ENCODE measurements at places on chromosomes 1 and 21. TPM values are rescaled to one million over a fixed set of nuclear protein-coding genes. Genes with fewer than 3 reads are reported as not detected.

Gene TSPEAR
- 1.3 TPM for total RNA-seq

DNA sequence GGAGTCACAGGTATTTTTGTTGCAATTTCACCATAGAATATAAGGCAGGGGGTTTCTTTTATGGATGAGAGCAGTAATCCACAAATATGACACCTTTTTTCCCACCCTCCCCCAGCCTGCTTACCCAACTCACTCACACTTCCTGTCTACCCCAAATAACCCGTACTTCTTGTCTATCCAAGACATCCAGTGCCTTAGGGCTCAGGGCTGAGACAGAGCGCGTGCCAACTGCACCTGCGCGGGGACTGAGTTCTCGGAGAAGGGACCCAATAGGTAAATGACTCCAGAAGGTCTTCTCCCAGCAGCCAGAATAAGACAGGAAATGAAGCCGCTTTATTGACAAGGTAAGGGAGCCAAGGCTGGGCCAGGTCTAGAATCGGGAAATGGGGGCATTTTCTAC, 369.1 kb downstream of the SIPA1L2 start:
- no peak for DNase-seq

DNA sequence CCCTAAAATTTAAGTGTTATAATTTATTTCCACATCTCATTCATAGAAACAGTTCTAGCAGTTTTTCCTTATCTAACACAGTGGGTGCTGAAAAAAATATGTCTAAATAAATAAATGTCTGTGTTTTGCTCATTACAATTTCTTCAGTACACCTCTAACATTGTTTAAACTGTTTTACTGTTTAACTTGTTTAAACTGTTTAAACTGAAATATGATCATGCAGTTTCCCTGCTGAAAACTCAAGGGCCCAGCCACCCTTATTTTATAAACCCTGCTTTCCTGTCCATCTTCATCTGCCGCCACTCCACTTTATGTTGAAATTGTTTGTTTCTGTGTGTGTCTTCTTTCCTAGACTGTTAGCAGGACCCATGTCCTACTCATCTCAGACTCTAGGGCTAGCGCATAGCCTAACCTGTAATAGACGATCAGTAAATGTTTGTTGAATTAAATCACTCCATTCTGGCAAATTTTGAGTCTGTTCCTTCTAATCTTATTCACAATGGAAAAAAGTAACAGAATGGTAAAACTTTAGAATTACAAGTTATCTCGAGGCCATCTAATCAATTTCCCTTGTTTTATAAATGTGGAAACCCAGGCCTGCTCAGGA, 9.4 kb upstream of the PIK3C2B start:
- DNase-seq, result no peak

DNA sequence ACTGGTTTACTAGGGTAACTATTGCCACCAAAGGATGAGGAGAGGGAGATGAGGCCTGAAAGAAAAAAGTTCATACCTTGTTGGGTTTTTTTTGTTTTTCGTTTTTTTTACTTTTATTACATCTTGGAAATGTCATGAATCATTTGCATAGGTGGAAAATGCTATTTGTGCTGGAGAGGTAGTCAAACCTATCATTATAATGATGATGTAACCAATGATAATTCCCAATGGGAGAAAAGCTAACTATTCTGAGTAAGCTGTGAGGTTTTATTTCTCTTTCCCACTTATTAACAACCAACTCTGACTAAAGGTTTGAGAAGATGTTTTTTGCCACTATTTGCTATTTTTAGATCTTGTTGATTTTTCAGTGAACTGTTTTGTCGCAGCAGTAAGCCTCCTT, 29.0 kb downstream of the SH3GLB1 start:
- no peak for DNase-seq

Gene CRYZL1
- 15.4 TPM for total RNA-seq

DNA sequence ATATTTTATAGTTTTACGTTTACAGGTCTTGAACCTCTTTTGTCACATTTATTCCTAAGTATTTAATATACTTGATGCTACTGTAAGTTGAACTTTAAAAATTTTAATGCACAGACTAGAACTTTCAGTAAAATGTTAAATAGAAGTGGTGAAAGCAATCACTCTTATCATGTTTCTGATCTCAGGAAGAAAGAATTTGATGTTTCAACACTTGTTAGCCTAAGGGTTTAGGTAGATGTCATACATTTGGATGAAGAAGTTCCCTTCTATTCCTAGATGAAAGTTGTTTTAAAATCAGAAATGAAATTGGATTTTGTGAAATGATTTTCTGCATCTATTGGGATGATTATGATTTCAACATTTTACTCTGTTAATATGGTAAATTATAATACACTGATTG, 63.6 kb upstream of the TTLL7 start:
- DNase-seq, result no peak

GRCh38 chr1:83101406-83101805, 897.5 kb downstream of the TTLL7 start:
- no peak for DNase-seq

Gene ESPN
- total RNA-seq, result 59.3 TPM

GRCh38 chr1:74586253-74586897, 74.0 kb upstream of the LRRC53 start:
- DNase-seq, result no peak

Gene NBPF6
- not detected for total RNA-seq

Gene CFHR1
- not detected for total RNA-seq

DNA sequence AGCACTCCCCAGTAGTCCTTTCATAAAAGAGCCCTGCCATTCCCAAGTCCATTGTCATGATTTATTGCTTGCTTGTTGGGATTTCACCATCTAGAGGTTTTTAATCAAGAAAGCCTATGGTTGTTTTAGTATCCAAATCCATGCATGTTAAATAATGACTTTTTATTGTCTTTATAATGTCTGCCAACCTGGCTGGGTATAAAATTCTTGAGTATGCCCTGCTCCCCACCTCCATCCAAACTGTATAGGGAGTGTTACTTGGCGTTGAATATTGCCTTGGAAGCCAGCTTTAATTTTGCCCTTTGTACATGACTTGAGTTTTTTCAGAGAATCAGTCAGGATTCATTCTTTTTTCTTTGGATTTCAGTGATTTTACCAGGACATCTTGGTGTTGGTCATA, 44.2 kb downstream of the DISC1 start:
- no peak for DNase-seq

Gene C1orf167
- not detected for total RNA-seq

DNA sequence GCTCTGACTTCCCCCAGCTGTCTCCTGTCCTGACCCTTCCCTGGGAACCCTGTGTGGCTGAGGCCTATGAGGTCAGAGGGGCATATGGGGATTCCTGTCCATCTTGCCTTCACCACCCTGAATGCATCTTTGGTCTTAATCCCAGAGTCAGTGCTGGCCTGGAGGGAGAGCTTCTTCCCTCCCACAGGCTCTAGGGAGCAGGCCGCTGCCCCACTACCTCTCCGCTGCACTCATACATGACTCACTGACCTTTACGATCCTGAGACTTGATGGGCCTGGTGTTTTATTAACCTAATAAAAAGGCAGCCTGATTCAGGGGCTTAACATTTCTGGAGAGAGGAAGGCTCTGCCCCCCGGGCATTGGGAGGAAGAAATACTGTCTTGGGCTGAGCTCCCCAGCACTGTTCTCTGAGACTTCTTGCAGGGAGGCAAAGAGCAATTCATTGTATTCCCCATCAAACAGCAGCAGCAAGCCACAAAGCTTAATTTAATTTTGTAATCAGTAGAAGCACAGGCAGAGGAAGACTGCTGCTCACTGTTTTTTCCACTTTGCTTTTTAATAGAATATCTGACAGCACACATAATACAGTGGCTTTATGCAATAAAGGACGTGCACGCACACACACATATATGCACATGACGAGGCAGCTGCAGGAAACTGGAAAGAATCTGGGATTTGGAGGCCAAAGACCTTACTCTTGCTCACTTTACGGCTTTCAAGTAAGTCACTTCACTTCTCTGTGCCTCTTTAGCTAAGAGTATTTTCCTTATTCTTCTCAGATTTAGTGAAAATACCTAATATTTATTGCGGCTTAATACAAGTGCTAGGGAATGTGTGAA, 89.2 kb upstream of the GRIK3 start:
- DNase-seq, result no peak

DNA sequence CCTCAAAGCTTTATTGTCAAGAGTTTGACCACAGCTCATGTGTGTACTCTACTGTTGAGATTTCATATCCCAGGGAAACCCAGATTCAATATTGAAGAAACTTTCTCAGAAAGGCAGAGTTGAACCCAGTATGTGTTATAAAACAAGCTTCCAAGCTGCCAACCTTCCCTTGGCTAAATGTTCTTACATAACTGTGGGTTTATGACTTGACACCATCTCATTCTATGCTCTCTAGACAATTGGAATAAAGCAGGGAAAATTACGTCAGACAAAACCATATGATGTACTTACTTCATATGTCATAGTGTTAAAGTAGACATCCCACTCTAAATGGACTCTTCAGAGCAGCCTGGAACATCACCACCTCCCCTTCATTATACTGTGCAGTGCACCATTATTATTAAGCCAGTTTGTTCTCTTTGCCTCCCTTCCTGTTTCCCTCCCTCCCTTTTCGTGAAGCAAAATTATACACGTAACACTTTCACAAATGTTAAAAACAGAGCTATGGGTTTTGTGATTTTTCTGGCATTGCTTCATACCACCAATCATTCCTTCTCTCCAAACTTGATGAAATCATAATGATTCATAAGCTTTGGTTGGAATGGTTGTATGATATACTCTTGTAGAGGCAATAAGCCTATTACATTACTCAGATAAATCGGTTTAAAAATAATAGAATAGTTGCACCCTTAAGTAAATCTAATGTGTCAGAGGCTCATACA, 507.2 kb downstream of the LTN1 start:
- DNase-seq, result no peak

GRCh38 chr21:39173716-39174680, 9.3 kb downstream of the PSMG1 start:
- no peak for DNase-seq

- DNase-seq, result peak; percentile 49
These were observed 724 bp downstream of the DOCK7 start for GRCh38 chr1:62687421-62687902.

Gene CD101
- 1.8 TPM for total RNA-seq

GRCh38 chr21:36916718-36917117, 49.8 kb downstream of the HLCS start:
- no peak for DNase-seq

DNA sequence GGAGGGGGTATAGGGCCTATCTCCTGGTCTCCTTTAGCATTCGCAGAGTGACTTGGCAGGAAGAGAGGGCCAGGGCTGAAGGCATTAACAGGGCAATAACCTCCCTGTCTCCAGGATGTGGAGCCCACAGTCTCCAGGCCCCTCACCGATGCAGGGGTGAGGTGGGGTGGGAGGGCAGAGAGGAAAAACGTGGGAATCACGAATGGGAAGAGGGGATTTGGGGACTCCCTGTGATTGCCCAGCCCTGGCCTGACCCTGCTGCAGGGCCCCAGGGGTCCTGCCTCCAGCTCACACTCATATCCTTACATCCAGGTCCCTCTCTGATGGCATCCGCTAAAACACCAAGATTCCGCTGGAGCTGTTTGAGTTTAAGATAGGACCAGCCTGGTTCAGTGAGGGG, 14.6 kb downstream of the TFAP2E start:
- no peak for DNase-seq

Gene CELSR2
- total RNA-seq, result 26.7 TPM

- DNase-seq, result no peak
These were observed 16.7 kb downstream of the MEAF6 start for GRCh38 chr1:37497832-37498231.

Gene CA6
- not detected for total RNA-seq

Gene TEX38
- total RNA-seq, result not detected

DNA sequence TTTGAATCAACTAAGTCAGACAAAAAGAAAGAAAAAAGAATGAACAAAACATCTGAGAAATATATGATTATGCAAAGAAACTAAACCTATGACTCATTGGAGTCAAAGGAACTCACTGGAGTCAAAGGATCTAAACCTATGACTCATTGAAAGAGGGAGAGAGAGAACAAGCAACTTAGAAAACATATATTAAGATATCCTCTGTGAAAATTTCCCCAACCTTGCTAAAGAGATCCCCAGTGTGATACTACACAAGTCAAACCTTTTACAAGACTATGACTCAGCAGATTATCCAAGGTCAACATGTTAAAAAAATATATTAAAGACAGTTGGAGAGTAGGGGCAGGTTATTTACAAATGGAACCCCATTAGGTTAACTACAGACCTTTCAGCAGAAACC, 1538.3 kb downstream of the NCAM2 start:
- no peak for DNase-seq

DNA sequence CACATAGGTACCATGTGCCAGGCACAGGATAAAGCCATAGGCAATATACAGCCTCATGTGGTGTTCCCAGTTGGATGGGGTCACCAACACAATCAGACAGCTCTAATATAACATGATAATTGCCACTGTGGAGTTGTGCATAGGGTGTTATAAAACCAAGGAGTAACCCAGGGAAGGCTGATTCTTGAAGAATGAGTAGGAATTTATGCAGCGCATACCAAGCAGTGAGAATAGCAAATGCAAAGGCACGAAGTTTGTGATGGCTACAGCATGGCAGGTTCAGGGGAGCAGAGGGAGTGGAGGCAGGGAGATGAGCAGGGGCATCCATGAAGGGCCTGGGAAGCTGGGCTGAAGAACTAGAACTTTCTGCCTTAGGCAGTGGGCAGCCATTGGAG, 20.4 kb upstream of the SLC2A1 start:
- DNase-seq, result no peak

DNA sequence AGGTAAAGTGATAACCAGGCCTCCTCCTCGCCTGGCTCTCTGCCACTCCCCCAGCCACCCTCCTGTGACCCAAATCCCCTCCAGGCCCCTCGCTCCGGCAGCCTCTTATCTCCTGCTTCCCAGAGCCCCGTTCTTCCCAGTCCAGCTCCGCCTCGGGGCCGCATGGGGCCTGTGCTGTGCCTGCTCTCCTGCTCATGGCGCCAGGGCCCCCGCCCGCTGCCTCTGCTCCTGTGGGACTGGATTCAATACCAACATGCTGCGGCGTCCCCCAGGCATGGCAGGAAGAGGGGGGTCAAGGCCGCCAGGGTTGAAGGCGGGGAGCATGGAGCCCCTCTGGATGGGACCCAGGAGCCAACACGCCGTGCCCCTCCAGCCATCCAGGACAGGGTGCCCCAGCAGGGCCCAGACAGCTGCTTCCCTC, 213.0 kb upstream of the VAMP3 start:
- DNase-seq, result no peak

Gene FAM177B
- total RNA-seq, result not detected

Gene DYRK3
- total RNA-seq, result 4.7 TPM

Gene NHLH1
- total RNA-seq, result 1.3 TPM

Gene FAM72D
- total RNA-seq, result 4.8 TPM

DNA sequence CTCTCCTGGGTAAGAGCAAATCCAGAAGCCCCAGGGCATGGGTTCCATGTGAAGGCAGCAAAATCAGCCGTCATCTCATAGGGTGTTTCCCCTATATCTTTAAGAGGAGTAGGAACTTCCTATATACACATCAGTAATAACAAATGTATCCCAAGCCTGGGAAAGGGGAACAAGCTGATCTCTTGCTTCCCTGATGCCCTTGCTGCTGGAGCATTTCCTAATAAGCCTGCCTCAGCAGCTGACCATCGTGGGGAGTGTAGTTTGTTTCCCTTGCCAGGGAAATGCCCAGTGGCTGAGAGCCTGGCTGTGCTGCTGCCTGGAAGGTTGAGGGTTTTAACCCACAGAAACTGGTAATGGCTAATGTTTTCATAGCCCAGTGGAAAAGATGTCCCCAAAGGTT, 177.0 kb downstream of the NPHP4 start:
- DNase-seq, result no peak

- no peak for DNase-seq
These were observed 187.0 kb upstream of the HP1BP3 start for GRCh38 chr1:20974069-20974468.

Gene PLA2G5
- total RNA-seq, result not detected
